ENCODE measurements at places on chromosomes 4 and X. TPM values are rescaled to one million over a fixed set of nuclear protein-coding genes. Genes with fewer than 3 reads are reported as not detected.

DNA sequence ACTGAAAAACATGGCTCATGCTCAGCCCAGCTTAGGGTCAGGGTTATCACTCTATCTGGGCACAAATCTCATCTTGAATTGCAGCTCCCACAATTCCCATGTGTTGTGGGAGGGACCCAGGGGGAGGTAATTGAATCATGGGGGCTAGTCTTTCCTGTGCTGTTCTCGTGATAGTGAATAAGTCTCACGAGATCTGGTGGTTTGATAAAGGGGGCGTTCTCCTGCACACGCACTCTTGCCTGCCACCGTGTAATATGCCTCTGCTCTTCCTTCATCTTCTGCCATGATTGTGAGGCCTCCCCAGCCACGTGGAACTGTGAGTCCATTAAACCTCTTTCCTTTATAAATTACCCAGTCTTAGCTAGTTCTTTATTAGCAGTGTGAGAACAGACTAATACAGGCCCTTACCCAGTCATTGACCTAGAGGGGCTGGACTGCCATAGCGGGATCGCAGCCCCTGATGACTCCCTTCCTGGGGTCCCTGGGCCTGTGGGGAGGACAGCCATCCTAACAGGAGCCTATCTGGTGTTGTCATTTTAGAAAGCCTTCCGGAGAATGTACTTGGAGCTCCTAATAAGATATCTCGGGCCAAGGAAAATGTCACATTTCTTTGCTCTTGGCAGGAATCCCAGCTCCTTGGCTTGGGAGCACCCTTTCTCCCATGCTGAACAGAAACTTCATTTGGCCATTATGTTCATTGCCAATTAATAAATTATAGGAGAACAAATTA lies 112.6 kb downstream of the PHKA2 start:
- H3K27ac ChIP-seq: peak overlapping the region; percentile 82
- H3K27me3 ChIP-seq: no peaks in the 10 kb centered on the region
- H3K36me3 ChIP-seq: no peaks in the 10 kb centered on the region
- H3K4me3 ChIP-seq: no peak overlapping the region

DNA sequence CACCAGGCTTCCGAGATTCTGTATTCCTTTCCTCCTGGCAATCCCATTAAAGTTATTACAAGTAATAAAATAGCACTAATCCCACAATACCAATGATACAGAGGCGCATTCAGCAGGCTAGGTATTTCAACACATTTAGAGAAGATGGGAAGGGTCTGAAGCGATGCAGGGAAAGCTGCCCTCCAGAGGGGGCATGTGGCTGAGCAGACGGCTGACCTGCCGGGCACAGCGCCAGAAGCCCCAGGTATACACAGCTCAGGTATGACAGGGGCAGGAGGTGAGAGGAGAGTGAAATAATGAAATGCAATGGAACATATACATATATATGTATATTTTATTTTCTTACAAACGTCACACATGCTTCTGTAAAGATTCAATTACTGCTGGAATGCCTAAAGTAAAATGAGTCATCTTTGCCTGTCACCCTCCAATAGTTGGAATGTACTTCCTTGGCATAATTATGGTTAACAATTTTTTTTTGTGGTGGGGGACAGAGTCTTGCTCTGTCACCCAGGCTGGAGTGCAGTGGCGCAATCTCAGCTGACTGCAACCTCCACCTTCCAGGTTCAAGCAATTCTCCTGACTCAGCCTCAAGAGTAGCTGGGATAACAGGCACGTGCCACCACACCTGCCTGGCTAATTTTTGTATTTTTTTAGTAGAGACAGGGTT lies 21.3 kb upstream of the CDKN2AIP start:
- H3K36me3 ChIP-seq: no peaks in the 10 kb centered on the region
- no peak for DNase-seq
- H3K4me1 ChIP-seq: no peaks in the 10 kb centered on the region
- H3K27me3 ChIP-seq: no peaks in the 10 kb centered on the region
- H3K4me3 ChIP-seq: no peak overlapping the region
- H3K27ac ChIP-seq: no peak overlapping the region

GRCh38 chr4:8550691-8551090 lies 29.5 kb upstream of the GPR78 start:
- H3K4me1 ChIP-seq: no peaks in the 10 kb centered on the region

DNA sequence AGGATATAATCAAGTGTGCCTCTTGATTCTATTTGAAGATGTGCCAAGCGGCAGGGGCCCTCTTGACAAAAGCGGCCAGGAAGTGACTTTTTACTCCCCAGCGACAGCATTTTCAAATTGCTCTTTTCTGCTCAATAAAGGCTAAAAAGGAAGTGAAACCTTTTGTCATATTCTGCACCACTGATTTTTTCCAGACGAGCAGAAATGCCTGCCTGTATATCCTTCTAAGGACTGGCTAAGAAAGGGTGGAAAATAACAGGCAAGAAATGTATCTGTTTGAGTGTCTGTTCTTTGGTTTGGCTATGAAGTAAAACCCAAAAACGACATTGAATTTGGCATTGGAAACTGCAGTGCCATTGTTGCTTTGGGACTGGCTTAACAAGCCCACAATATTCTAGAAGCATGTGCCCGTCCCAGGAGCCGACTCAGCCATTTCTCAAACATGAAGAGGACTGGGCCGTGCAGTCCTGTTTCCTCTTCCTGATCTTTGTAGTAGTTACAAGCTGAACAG lies 25.4 kb downstream of the TMSB4X start:
- H3K27me3 ChIP-seq: no peaks in the 10 kb centered on the region
- no peak overlapping the region for H3K4me3 ChIP-seq
- H3K36me3 ChIP-seq: no peaks in the 10 kb centered on the region
- H3K27ac ChIP-seq: peak overlapping the region; percentile 70
- peaks cover 14% of the 10 kb centered on the region for H3K4me1 ChIP-seq
- no peak for DNase-seq

DNA sequence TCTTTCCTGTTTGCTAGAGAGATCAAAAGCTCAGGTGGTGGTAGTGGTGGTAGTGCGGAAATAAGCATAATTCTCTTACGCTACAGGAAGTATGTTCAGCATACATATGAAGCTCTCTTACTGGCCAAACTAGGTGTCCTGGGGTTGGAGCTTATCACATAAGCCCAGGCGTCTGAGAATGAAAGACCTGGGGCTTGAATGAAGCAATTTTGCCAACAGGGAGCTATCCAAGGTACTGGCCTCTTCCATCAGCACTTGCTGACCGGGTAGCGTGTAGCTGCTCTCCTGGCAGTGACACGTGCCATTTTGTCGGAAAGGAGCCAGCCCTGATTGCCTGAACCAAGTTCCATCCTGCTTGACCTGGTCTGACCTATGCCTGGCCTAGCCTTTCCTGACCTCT lies 65.9 kb upstream of the HPF1 start:
- H3K27me3 ChIP-seq: peaks cover 3% of the 10 kb centered on the region
- no peak overlapping the region for H3K27ac ChIP-seq
- H3K4me1 ChIP-seq: peaks cover 8% of the 10 kb centered on the region
- no peak overlapping the region for H3K4me3 ChIP-seq

- no peak for DNase-seq
- no peaks in the 10 kb centered on the region for H3K36me3 ChIP-seq
- H3K27ac ChIP-seq: no peak overlapping the region
- no peaks in the 10 kb centered on the region for H3K27me3 ChIP-seq
Observed at GRCh38 chr4:21873145-21873544, 75.4 kb downstream of the KCNIP4 start.

EXOC1L gene
- total RNA-seq: not detected

All from left ventricle myocardium inferior (tissue), 1 donor.